ENCODE measurements at places on chromosomes 11 and 22. TPM values are rescaled to one million over a fixed set of nuclear protein-coding genes. Genes with fewer than 3 reads are reported as not detected.

- H3K27me3 ChIP-seq = no peaks in the 10 kb centered on the region
- H3K36me3 ChIP-seq = no peaks in the 10 kb centered on the region
- peak; percentile 72 for DNase-seq
- H3K4me1 ChIP-seq = peaks cover 30% of the 10 kb centered on the region
Measured at GRCh38 chr22:37581504-37581903, 1.6 kb upstream of the LGALS2 start.

GRCh38 chr11:103202048-103202651, 92.9 kb downstream of the DYNC2H1 start:
- no peak for DNase-seq
- no peaks in the 10 kb centered on the region for H3K27me3 ChIP-seq
- H3K4me3 ChIP-seq = no peak overlapping the region
- no peak overlapping the region for H3K27ac ChIP-seq

DNA sequence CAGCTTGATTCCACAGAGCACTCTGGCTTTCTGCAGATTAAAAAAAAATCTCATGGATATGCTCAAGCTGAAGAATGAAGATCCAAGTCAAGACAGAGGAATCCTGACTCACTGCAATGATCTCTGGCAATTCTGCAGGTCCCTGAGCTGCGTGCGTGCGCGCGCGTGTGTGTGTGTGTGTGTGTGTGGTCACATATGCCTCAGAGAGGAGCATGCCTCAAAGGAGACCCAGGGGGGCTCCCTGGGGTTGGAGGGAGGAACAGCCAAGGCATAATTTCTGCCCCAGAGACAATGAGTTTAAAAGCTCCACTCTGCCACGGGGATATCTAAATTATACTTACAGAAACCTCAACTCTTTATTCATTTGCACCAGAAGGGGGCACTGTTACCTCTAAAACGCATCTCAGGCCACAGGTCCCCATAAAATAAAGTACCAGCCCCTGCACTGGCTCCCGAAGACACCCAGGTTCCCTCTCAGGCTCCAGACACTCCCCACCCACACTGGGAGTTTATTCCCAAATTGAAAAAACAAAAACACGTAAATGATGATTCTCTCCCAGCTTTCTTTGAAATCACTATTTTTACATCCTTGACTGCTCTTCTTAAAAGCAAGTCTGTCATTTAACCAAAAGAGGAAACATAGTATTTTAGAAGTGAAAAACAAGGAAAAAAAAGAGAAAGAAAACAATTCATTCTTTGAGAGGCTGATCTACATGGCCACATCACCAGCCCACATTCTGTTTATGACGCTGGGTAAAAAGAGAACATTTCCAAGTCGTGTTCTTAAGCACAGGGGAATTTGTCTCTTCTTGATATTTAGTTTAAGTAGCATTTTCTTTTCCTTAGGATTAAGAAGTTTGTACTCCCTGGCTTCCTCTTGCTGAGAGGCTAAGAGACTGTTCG, 401.0 kb downstream of the LARGE1 start:
- peaks cover 6% of the 10 kb centered on the region for H3K4me1 ChIP-seq
- H3K4me3 ChIP-seq = no peak overlapping the region
- H3K27me3 ChIP-seq = no peaks in the 10 kb centered on the region

- no peaks in the 10 kb centered on the region for H3K27me3 ChIP-seq
- no peak overlapping the region for H3K27ac ChIP-seq
- DNase-seq = no peak
- H3K4me1 ChIP-seq = no peaks in the 10 kb centered on the region
- no peak overlapping the region for H3K4me3 ChIP-seq
Measured at GRCh38 chr11:42315267-42315666, 855.8 kb upstream of the LRRC4C start.

The SSTR3 gene
- total RNA-seq = not detected

GRCh38 chr22:17775781-17776465, 1.7 kb upstream of the BID start:
- peaks cover 19% of the 10 kb centered on the region for H3K4me1 ChIP-seq
- H3K4me3 ChIP-seq = no peak overlapping the region

The OR4X1 gene
- not detected for total RNA-seq

DNA sequence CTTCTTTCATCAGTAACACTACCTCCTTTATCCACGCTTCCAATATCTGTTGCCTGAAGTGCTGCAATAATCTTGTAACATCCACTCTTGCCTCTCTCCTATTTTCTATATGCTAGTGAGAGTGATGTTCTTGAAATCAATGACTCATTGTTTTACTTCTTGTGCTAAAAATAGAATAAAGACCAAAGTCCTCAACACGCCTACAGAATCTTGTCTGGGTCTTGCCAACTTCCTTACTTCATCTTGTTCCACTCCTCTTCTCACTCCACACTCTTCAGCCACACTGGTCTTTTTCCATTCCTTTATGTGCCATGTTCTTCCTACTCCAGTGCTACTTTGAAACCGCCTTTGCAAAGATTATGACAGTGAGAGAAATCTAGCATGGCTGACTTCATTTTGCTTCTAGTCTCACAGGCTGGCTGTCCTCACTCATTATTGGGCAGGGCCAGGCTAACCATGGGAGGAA, 136.4 kb downstream of the CCDC81 start:
- no peaks in the 10 kb centered on the region for H3K27me3 ChIP-seq
- H3K4me1 ChIP-seq = peaks cover 39% of the 10 kb centered on the region
- H3K4me3 ChIP-seq = no peak overlapping the region
- H3K27ac ChIP-seq = peak overlapping the region; percentile 78
- DNase-seq = no peak
- no peaks in the 10 kb centered on the region for H3K36me3 ChIP-seq
